ENCODE measurements at places on chromosomes 3 and 15. TPM values are rescaled to one million over a fixed set of nuclear protein-coding genes. Genes with fewer than 3 reads are reported as not detected.

HMCES gene
- 30.9 TPM for total RNA-seq

ELL3 gene
- 2.1 TPM for total RNA-seq

STRC gene
- total RNA-seq = 0.13 TPM

RAB6B gene
- total RNA-seq = 6.2 TPM

SCN11A gene
- total RNA-seq = 0.15 TPM

CXCR6 gene
- total RNA-seq = 4.4 TPM

PLXNB1 gene
- 147 TPM for total RNA-seq

- DNase-seq = no peak
Observed at GRCh38 chr15:84874981-84875699, 9.3 kb upstream of the SLC28A1 start.

DNA sequence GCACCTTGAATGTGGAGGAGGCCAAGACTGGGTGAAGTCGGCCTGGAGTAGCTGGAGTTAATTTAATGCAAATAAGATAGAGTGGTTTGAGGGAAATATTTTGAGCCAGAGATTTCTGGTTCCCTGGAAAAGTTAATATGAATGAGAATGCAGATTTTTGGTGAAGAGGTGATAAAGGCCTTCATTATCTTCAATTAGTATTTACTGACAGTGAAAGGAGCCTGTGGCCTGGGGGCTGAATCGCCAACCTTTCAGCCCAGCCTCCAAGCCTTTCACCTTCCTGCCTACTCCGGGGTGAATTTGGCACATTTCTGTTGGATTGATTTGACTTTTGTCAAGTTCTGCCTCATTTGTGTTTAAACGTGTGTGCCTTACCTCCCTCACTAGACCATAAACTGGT, 147.8 kb downstream of the SOX2 start:
- DNase-seq = no peak

- DNase-seq = no peak
Observed at GRCh38 chr3:104584682-104585081, 782.0 kb upstream of the ALCAM start.

DNA sequence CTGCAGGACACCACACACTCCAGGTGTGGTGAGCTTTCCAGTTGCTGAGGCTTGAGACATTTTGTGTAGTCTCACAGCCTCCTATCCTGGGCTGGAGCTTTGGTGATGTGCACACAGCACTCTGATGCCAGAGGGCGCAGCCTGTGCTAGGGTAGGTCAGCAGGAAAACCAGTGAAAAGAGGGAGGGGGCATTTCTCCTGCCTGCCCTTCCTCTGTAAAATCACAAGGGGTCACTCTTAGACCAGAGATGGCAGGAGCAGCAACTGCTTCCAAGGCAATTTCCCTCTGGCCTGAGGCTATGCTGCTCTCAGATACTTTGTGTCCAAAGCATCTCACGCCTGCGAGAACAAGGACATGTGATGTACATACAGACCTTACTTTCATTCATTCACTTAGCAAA, 16.5 kb upstream of the MUSTN1 start:
- DNase-seq = no peak

DNA sequence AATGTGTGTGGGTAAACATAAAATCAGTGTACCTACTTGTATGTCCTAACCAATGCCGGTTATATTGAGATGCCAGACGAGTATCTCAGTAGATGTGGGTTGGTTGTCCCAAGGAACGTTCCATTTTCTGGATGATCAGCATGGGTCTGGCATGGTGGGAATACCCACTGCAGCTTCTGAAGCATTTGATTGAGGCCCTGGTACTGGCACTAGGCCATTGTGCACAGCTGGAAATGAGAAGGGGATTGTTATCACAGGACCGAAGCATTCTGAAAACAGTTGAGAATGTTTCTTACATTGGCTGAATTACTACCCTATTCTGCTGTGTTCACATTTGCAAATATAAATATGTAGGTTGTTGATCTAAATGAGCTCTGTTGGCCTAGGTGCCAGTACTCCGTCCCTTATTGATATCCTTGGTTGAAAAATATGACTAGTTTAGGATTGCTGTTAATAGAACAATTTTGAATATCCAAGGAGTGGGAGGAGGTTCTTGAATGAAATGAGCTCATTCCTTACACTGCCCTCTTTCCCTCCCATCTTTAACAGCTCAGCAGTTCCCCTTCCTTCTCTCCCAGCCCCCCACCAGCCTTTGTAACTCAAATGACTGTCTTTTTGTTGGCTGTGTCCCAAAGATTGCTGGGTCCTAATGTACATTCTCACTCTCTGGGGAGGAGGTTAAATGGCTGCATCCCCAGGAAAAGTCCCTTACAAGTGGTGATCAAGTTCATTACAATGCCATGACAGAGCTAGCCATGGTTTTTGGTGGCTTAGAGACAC, 293.3 kb upstream of the TPM1 start:
- peak; percentile 43 for DNase-seq

DNA sequence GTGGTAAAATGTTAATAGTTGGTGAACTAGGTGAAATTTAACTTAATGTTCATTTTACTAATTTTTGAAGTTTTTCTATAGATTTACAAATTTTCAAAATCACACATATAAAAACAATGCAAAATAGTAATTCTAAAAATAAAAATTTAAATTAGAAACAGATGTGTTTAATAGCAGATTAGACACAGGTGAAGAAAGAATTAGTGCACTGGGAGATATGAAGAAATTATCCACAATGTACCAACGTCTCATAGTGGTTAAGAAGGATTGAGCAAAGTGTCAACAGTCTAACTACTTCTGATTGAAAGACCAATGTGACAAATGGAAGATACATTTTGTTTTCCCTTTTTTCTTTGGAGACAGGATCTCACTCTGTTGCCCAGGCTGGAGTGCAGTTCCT, 26.5 kb downstream of the SPG11 start:
- DNase-seq = no peak

GRCh38 chr3:58383904-58384303, 49.7 kb downstream of the PDHB start:
- DNase-seq = peak; percentile 36

DNA sequence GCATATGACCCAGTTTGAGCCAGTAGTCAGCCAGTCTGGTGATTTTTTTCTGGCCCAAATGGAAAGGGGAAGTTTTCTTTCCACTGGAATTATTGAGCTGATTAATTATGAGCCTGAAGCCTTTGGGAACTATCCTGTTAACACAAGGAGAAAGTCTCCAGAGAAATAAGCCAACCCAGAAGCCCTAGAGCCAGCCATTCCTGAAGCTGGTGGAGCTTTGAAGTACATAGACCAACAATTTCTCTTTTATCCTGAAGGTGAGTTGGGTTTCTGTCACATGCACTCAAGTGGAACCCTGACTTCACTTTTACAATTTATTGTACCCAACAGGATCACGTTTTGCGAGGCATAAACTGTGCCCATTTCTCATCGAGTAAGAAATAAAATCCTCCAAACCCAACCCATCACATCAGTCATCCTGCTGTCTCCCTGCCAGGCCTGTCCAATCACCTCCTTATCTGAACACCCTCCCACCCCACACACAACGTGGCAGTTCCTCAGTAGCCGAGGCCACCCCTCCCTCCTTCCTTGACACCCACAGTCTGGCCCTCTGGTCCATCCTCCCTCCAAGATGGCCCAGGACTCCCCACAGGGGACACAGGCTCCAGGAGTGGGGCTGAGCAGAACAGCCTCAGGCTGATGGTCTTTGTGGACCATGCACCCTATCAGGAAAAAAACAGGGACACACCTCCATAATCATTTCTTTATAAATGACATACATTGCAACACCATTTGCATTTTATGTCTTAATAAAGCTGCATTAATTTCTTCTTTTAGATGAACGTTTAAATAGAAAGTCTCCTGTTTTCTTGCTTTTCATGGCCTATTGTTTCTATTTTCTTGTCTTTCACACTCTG, 55.7 kb upstream of the GATA2 start:
- no peak for DNase-seq

GRCh38 chr3:126452213-126452612, 23.5 kb downstream of the ZXDC start:
- DNase-seq = no peak

DNA sequence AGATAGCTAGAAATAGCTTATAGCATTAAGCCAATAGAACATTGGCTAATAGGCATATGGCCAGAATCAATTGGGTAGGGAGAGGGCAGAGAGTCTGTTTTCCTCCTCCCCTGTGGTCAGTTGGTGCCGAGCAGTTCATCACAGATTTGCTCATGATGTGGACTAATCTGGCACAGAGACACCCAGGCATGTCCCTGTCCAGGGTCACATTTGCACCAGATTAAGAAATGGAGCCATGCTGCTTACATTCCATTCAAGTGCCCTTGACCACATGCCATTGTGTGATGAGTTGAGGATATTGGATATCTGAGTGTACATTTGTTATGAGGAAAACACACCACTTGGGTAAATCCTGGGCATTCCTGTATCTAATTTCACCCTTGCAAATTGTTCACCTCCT, 53.4 kb downstream of the USP13 start:
- no peak for DNase-seq

DNA sequence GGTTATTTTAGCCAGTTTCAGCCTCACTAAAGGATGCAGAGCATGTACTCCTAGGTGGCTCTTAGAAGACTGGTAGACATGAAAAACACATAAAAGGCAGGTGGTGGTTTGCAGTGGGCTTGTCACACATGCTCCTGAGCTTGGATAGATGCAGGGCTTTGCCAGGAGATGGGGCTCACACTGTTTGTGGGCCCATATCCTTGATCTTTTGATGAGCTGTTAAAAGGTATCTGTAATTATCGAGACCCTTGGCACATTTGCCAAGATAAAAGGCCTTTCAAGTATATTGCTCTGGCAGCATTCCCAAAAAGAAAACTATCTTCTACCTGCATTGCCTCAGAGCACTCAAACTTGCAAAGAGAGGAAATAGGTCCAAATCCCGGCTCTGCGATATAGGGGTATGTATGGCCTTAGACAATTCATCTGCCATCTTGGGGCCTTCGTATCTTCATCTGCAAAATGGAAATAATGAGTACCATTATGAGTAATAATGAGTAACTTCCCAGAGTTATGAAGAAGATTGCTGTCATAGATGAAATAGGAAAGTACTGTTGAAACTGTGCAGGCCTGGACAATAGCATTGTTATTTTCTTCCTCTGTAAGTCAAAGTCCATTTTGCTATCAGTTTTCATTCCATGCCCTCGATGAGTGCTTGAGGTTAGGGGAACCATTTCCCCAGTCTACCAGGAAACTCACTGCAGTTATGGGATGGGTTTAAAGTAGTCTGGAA, 172.7 kb downstream of the SYNPR start:
- no peak for DNase-seq

DNA sequence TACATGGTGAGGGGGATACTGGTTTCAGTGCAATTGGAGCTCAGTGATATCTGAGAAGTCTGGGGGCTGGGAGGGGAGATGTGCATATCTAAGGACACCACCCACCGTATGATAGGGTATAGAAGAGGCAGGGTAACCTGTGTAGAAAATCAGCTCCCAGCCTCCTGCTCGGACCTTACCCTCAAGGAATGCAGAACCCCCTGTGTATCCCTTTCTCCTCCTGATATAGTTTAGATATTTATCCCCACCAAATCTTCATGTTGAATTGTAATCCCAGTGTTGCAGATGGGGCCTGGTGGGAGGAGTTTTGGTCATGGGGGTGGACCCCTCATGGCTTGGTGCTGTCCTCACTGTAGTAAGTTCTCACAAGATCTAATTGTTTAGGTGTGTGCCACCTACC, 48.2 kb upstream of the GATA2 start:
- no peak for DNase-seq

DNA sequence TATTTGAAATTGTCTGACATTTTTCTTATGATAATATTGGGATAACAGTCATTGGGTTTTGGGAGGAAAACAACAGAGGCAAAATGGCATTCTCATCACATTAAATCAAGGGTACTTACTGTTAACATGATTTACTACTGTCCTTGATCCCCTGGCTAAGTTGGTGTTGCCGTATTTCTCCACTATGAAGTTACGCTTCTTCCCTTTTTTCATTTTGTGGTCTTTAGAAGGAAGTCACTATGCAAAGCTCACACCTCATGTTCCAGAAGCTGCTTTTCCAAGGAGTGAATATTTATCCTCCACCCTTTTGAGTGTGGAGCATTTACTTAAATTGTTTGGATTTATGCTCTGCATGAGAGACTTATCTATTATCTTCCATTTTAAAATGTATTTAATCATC, 63.7 kb downstream of the ALCAM start:
- no peak for DNase-seq

- no peak for DNase-seq
Observed at GRCh38 chr3:124207873-124208485, 216.1 kb upstream of the ROPN1 start.

GRCh38 chr15:59562448-59563186, 49.0 kb upstream of the GCNT3 start:
- no peak for DNase-seq

- no peak for DNase-seq
Observed at GRCh38 chr3:47491777-47492176, 16.0 kb upstream of the SCAP start.

DNA sequence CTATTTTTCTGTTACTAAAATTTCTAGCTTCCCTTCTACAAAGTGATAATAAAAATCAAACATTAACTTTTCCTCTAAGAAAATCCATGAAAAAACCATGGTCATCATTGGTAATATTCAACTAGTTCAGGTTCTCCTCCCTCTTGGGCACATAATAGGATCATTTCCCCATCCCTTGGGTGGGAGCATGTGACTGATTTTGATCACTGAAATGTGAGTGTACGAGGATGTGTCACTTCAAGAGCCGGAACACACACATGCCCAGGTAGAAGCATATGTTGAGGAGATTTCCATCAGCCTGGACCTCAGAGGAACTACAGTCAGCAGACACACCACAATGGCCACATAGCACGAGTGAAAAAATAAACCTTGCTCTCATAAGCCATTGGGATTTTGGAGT, 36.1 kb downstream of the AP3S2 start:
- DNase-seq = no peak

DNA sequence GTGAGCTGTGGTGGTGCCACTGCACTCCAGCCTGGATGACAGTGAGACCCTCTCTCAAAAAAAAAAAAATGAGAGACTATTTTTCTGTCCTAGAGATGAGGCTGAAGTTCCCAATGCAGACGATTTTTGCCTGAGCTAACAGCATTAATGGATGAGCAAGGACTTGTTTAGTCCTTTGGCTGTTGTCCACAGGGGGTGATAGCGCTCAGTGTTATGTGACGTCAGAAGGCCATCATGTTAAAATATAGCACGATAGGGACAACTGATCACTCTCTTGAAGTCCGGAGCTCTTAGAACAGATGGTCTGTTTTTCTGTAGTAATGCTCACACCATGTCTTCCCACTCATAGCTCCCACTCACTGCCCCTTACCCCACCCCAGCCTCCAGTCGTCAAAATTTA, 6.8 kb downstream of the TRNT1 start:
- no peak for DNase-seq

GRCh38 chr3:186946756-186947375, 16.5 kb downstream of the ST6GAL1 start:
- DNase-seq = no peak

- no peak for DNase-seq
Observed at GRCh38 chr15:43255376-43255775, 11.4 kb downstream of the TGM5 start.

Data from thyroid gland (tissue), 4 donors.